ENCODE measurements at places on chromosomes 12 and 14.

DNA sequence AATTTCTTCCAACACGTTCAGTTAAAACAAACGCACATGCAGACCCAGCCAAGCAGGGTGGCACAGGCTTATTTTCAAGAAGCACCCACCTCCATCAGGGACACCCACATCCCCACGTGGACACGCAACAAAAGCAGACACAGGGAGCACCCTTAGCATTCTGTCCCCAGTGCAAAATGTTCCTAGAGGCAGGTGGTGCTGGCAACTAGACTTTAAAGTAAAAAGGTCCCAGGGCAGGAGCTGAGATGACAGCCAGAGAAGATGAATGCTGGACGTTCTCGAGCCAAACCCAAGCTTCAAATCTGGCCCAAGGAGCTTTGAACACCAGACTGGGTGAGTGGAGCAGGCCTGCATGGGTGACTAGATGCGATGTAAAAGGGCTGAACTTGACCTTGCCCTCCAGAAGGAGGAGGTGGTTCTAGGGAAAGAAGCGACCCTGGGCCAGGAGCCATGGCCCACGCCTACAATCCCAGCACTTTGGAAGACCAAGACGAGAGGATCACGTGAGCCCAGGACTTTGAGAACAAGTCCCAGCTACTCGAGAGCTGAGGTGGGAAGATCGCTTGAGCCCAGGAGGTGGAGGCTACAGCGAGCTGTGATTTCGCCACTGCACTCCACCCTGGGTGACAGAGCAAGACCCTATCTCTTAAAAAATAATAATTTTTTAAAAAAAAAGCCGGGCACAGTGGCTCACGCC lies 47.3 kb downstream of the KDM2B start:
- DNase-seq, result no peak

GRCh38 chr12:105523164-105524057 lies 192.9 kb downstream of the C12orf75 start:
- DNase-seq, result no peak

DNA sequence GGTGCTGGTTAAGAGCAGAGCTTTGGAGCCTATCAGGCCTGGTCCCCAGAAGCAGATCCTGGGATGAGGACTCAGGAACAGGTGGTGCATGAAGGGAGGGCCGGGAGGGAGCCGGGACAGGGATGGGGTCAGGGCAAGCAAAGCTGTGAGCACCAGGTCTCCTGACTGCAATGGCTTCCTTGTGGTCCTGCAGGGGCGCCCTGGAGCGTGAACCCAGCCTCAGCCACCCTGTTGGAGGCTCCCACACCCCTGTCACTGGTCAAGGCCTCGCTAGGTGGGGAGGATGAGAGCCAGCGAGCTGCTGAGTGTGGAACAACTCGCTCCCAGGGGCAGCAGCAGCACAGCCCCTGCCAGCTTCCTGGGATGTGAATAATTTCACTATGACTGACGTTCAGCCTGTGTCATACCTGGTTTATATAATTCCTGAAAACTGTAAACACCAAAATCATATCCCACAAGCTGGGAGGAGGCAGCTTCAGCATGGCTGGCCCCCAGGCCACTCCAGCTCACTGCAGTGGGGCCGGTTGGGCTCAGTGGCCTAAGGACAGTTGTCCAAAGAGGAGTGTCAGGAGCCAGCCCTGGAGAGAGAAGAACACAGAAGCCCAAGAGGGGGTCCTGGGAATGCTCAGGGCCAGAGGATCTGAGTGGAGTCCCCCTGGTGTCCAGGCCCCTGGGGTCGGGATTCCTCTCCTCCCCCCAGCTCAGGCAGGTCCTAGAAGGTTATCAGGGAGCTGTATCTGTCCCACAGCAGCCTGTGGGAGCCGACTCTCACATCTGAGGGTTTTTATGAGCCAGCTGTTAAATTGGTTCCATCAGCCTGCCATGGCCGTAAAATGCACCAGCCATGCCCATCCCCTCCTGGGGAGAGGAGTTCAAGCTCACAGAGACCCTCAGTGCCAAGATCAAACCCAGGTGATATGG lies 272.9 kb downstream of the ADGRD1 start:
- DNase-seq, result no peak

- DNase-seq, result no peak
These were observed 33.3 kb downstream of the TULP3 start for GRCh38 chr12:2924019-2924418.

GRCh38 chr12:75713434-75713833 lies 202.0 kb upstream of the KRR1 start:
- DNase-seq, result no peak

- no peak for DNase-seq
These were observed 94.5 kb downstream of the CALM1 start for GRCh38 chr14:90491221-90491885.
